ENCODE measurements at places on chromosomes 5 and 9.
A peak's percentile ranks its signal among the peaks of the same experiment; 100 is the strongest.

GRCh38 chr9:26219961-26220360 lies 541.7 kb upstream of the TUSC1 start:
- no peak for DNase-seq

DNA sequence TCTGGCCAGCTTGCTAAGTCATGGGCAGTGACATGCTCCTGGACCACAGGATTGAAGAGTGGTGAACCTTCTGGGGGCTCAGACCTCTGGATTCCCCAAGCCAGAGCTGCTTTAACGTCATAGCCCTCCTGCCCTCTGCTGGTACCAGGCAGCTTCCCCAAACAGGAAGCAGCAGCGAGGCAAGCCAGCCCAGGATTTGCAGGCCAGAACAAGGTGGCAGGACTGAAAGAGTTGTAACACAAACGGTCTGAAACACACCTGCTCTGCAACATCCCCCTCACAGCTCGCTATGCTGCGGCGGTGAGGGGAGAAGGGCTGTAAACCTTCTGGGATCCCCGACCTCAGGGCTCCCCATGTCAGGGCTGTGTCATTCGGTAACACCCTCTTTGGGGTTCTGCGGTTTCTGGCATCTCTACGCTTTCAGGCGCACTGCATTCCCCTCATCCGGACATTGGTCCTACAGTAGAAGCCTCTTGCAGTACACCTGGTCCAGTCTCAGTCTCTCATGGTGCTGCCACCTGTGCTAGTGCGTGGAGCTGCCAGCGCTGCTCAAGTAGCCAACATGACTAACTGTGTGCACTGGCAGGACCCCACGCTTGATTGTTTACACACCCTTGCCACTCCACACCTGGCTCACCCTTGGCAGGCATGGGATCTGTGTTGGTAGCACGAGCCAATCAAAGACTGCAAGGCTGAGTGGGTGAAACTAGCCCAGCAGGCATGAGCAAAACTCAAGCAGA lies 893.3 kb downstream of the PTPRD start:
- DNase-seq, result no peak

DNA sequence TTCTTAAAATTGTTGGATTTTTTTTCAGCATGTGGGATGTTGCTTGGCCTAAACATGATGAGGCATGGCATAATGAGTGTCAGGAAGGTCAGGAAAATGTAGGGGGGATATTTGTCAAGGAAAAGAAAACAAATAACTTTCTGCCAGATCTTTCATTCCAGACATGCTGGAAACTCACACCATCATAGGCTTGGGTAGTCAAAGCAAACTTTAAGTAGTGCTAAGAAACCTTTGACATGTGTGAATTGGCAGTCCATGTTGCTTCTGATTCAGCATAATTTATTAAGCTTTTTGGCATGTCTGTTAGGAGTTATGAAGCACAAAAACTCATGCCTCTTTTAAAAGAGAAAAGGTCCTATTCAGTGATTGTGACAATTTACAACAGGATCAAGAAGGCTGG lies 61.3 kb upstream of the MTAP start:
- no peak for DNase-seq

- peak; percentile 11 for DNase-seq
These were observed 146.3 kb downstream of the SNCAIP start for GRCh38 chr5:122458278-122458872.

DNA sequence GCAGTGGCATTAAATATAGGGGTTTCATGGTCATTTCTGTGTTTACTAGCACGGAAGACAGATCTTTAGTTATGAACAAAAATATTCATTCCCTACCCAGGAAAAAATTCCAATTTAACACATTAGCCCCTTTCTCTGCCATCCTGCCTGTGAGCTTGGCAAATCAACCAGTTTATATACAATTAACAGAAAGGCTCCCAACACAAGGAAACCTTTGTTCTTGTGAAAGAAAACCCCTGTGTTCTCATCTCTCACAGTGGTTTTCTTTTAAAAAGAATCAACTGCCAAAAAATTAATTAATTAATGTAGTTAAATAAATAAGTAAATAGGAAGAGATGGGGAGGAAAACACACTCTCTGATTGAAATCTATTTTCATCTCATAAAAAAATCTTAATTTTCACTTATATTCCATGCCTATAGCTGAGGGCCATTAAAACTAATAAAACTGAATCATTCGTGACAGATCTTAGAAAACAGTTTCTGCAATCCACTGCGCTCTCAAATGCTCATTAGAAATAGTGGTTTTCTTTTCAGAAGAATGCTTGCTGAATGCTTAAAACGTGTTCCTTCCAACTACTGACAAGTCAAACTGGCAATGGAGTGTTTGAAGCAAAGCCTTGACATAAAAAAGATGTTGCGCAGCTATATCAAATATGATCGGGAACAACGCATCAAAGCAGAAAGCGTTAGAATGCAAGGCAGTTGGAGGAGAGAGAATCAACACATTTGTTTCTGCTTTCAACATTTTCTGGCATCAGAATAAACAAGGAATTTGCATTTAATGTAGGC lies 387.7 kb downstream of the TLR4 start:
- no peak for DNase-seq

DNA sequence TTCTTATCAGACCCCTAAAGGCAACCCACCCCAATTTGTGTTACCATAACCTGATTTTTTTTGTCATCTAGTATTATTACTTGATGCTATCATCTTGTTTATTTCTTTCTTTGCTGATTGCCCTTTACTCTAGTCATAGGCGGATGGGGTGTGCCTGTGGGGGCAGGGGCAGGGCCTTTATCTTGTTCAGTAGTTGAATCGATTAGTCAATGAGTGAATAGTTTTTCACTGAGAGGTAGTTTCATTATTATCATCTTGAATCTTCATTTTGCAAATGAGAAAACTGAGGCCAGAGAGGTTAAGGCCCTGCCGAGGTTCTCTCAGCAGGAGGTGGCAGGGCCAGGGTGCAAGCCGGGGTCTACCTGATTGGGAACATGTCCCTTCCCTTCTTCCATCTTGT lies 9.4 kb upstream of the GM2A start:
- DNase-seq, result peak; percentile 80

DNA sequence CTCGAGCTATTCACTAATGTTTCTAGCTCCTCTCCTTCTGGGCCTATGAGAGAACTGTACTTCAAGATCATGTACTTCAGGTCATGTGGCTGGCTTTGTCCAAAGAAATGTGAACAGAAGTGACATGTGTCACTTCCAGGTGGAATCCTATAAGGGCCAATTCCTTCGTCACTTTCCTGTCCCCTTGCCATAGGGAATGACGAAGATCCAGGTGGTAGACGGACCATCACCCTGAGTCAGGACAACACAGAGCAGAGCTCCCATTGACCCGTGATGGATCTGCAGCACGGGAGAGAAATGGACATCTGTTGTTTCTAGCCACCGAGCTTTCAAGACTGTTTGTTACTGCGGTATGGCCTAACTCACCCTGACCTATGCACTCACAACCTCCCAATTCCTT lies 157.0 kb downstream of the DRD1 start:
- DNase-seq, result no peak

DNA sequence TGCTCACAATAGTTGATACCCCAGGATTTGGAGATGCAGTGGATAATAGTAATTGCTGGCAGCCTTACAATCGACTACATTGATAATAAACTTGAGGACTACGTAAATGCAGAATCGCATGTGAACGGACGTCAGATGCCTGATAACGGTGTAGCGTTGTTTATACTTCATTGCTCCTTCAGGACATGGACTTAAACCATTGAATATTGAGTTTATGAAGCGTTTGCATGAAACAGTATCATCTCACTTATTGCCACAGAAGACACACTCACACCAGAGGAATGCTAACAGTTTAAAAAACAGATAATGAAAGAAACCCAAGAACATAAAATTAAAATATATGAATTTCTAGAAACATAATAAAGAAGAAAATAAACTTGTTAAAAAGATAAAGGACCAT lies 101.6 kb downstream of the GABBR2 start:
- no peak for DNase-seq

- DNase-seq, result no peak
These were observed 96.8 kb upstream of the NREP start for GRCh38 chr5:111853748-111854147.

GRCh38 chr9:78370991-78371390 lies 74.1 kb downstream of the PSAT1 start:
- DNase-seq, result no peak

DNA sequence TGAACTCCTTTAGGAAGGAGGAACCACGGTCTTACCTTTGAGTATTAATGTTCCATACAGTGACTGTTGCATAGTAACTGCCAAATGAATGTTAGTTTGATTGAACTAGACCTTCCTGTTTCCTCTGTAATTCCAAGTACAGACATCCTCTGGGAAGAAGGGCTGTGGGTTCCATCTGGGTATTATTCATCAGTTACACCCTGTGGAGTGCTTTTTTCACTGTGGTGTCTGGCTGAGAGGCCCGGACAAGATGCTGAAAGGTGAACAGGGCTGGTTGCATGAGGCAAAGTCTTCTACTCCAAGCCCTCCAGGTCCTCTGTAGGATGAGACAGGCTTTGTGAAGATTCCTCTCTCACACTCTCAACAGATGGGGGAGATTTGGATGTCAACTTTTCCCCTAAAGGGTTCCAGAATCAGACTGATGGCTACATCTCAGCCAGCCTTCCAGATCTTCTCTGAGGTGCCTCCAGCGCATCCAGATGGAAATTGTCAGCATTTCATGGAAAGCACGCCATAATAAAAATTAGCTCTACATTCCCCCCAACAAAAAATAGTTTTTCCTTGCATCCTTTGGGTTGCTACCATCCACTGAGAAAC lies 230.9 kb downstream of the GAS1 start:
- DNase-seq, result no peak

DNA sequence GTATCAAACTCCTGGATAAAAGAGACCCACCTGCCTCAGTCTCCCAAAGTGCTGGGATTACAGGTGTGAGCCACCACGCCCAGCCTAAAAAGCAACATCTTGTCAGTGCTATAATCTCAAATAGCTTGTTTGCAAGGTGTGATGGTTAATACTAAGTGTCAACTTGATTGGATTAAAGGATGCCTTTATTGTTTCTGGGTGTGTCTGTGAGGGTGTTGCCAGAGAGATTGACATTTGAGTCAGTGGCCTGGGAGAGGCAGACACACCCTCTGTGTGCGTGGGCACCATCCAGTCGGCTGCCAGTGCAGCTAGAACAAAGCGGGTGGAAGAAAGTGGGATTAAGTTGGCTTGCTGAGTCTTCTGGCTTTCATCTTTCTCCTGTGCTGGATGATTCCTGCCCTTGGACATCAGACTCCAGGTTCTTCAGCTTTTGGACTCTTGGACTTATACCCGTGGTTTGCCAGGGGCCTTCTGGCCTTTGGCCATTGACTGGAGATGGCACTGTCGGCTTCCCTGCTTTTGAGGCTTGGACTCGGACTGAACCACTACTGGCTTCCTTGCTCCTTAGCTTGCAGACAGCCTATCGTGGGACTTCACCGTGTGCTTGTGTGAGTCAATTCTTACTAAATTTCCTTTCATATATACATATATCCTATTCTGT lies 28.1 kb downstream of the TARS1 start:
- no peak for DNase-seq

GRCh38 chr9:69678843-69679538 lies 6.8 kb upstream of the APBA1 start:
- DNase-seq, result no peak

DNA sequence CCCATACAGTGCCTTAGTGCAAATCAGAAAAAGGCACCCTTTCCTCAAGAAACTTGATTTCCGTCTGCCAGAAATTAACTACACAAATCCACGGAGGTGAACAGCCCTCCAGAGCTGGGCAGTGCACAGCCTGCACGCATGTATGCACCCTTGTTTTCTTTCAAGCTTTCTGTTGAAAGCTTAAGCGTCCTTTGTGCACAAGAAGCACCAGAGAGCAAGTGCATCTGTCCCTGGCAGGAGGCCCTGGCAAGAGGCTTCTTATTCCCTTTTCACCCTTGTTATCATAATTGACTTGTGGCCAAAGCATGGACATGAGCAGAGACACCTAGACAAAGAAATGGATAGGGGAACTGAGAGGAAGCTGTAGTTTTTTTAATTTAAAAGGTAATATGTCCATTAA lies 47.4 kb upstream of the ATG10 start:
- DNase-seq, result no peak

GRCh38 chr5:120790339-120790738 lies 326.2 kb downstream of the PRR16 start:
- no peak for DNase-seq

- no peak for DNase-seq
These were observed 144.9 kb upstream of the CDH6 start for GRCh38 chr5:31048282-31049270.

DNA sequence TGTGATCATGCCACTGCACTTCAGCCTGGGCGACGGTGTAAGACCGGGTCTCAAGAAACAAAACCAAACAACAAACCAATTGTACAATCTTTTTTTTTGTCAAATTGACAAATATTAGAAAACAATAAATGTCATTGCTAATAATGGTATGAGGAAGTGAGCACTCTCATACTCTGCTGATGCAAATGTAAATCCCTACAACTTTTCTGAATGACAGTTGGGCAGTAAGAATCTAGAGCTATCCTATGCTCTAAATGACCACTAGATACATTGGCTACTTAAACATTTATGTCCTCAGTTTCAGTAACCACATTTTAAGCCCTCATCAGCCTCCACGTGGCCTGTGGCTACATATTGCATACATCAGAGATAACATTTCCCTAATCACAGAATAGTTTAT lies 256.2 kb downstream of the FER start:
- no peak for DNase-seq

- DNase-seq, result no peak
These were observed 2.2 kb downstream of the RNF208 start for GRCh38 chr9:137219757-137220316.

GRCh38 chr9:117411547-117411946 lies 3.3 kb downstream of the ASTN2 start:
- peak; percentile 13 for DNase-seq

DNA sequence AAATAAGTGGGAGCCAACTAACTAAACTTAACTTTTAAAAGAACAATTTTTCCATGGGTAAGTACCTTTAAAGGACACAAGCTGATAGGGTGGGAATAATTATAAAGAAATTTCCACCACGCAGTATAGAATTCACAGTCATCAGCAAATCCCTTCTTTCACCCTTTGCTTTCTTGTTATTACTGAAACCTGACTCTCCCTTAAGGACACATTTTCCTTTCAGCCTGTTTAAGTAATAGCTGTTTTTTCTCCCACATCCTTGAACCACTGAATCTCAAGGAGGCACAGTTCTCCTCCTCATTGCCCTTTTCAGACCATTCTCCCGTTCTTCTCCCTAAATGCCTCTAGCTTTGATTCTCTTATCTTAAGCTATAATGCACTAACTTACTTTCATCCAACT lies 6.3 kb downstream of the C5orf15 start:
- DNase-seq, result no peak
